ENCODE measurements at places on chromosomes 2 and 18. TPM values are rescaled to one million over a fixed set of nuclear protein-coding genes. Genes with fewer than 3 reads are reported as not detected.

Gene MC2R
- polyA plus RNA-seq, result not detected

Gene GCG
- polyA plus RNA-seq, result not detected

Gene UGT1A6
- polyA plus RNA-seq, result 4.5 TPM

Gene MATN3
- 4.3 TPM for polyA plus RNA-seq

Gene ZSWIM2
- not detected for polyA plus RNA-seq

Gene GKN1
- polyA plus RNA-seq, result not detected

Gene PARD3B
- polyA plus RNA-seq, result 36.1 TPM

Gene ACTG2
- 4.7 TPM for polyA plus RNA-seq

Gene PLCD4
- polyA plus RNA-seq, result 11.3 TPM

Gene YPEL5
- 128 TPM for polyA plus RNA-seq

Gene KCNE4
- polyA plus RNA-seq, result 15.5 TPM

Gene KRTCAP3
- polyA plus RNA-seq, result 7.6 TPM

Gene ALPP
- not detected for polyA plus RNA-seq

Gene RETSAT
- 17.5 TPM for polyA plus RNA-seq

Gene ASXL3
- 5.6 TPM for polyA plus RNA-seq

Gene FARP2
- polyA plus RNA-seq, result 65.8 TPM

Gene PHLPP1
- polyA plus RNA-seq, result 17.3 TPM

Gene TGFA
- polyA plus RNA-seq, result 18.3 TPM

Gene LAMA3
- polyA plus RNA-seq, result 2.0 TPM

Gene TRIP12
- polyA plus RNA-seq, result 194 TPM

Gene POTEJ
- polyA plus RNA-seq, result not detected

Gene LMAN1
- polyA plus RNA-seq, result 108 TPM

Gene TTN
- 1.3 TPM for polyA plus RNA-seq

Gene GALNT5
- 0.43 TPM for polyA plus RNA-seq

Gene STPG4
- polyA plus RNA-seq, result not detected

Gene DCDC2C
- polyA plus RNA-seq, result 0.17 TPM

Gene LYPD6
- 20.5 TPM for polyA plus RNA-seq

Gene UGT1A5
- polyA plus RNA-seq, result not detected

Gene NOSTRIN
- polyA plus RNA-seq, result 44.2 TPM

Gene TLX2
- polyA plus RNA-seq, result 0.14 TPM

Gene C2orf81
- polyA plus RNA-seq, result 8.7 TPM

Gene HOXD10
- polyA plus RNA-seq, result 132 TPM

Gene LRRTM1
- 26.7 TPM for polyA plus RNA-seq

Gene EEF1B2
- 594 TPM for polyA plus RNA-seq

Gene SLC4A3
- 9.6 TPM for polyA plus RNA-seq

Gene ZBTB14
- 22.6 TPM for polyA plus RNA-seq

Gene GAREM1
- polyA plus RNA-seq, result 34.2 TPM

Gene SULT1C4
- polyA plus RNA-seq, result 52.5 TPM

Gene SH3BP4
- polyA plus RNA-seq, result 47.0 TPM

Gene DCC
- polyA plus RNA-seq, result 7.6 TPM

Gene SLC16A14
- polyA plus RNA-seq, result 4.9 TPM

Gene UGT1A4
- not detected for polyA plus RNA-seq

Gene CCDC102B
- polyA plus RNA-seq, result 8.2 TPM

Gene LDLRAD4
- polyA plus RNA-seq, result 12.3 TPM

Gene OSBPL1A
- 56.9 TPM for polyA plus RNA-seq
